NCI-H1694 treated with DMSO at 0.1 percent for 48 hours (cell line): ENCODE measurements at places on chromosomes 12 and 14.

GRCh38 chr12:132210223-132211055, 66.2 kb downstream of the NOC4L start:
- DNase-seq, result no peak

DNA sequence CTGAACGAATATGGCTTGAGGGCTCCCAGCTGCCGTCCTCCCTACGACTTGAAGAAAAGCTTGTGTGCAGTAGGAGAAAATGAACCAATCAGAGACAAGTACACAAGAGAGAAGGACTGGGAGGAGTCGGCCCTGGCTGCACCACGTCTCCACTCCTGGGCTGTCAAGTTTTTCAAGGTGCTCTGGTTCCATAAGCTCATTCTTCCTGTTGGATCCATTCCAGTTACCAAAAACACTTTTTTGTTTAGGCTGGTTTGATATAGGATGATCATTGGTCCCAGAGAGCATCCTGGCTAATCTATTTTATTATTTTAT, 2.8 kb upstream of the A2ML1 start:
- DNase-seq, result no peak

DNA sequence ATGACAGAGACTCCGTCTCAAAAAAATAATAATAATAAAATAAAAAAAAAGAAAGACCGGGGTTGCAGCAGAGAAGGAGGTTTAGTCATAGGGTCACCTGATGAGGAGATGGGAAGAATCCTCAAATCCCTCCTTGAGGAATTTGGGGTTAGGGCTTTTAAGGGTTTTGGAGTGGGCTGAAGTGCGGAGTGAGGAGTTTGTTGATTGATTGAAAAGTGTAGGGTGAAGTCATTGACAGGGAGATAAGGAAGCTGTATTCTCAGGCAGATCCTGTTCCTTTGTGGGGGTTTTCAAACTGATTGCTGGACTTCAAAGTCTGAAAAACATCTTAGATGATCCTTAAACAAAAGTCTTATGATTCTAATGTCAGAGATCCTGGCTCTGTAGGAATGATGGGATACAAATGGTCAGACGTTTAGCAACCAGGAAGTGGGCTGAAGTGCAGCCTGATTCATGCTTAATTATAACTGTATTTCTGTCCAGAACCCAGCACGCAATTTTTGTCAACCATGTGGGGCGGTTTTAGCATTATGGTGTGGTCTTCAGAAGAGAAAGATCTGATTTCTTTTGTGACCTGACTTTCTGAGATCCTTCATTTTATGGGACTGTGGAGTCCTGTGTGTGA, 16.0 kb downstream of the FNTB start:
- DNase-seq, result no peak

- DNase-seq, result no peak
Measured at GRCh38 chr14:100944052-100944451, 40.5 kb upstream of the RTL1 start.

GRCh38 chr14:37088356-37089215, 83.8 kb downstream of the SLC25A21 start:
- no peak for DNase-seq

DNA sequence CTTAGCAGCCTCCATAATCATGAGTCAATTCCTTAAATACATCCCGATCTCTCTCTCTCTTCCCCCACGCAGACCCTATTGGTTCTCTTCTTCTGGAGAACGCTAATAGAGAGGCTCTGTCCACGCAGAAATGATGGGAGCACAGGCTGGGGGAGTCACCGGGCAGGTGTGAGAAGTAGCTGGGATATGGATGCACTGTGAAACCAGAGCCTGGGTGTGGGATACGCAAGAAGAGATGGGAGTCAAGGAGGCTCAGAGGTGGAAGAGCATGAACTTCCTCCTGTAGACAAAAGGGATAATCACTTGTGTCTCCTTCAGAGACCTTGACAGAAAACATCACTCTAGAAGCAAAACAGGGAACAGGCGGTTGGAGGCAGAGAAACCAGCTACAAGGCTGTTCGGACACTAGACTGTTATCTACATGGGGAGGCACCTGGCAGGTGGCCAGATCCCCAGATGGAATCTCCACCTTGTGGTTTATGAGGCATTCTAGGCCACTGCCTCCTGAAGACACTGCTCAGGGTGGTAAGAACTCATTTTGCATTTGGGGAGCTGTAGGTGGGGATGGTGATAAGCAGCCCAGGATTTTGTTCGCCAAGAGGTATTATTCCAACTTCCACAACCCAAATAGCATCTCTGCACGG, 7.2 kb upstream of the SELPLG start:
- no peak for DNase-seq

DNA sequence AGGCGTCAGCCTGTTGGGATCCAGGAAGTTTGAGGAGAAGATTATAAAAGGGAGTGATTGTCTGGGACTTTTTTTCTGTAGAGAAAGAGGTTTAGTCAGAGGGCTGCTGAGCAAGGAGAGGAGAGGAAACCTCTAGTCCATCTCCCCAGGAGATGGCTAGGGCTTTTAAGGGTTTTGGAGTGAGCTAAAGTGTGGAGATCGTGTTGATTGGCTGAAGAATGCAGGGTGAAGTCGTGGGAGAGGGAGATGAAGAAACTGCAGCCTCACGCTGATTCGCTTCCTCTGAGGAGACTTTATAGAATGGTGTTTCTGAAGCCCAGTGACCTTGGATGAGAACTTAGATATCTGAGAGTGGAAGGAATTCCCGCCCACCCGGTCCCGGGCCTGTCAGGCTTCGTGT, 193.7 kb upstream of the PWP1 start:
- no peak for DNase-seq

DNA sequence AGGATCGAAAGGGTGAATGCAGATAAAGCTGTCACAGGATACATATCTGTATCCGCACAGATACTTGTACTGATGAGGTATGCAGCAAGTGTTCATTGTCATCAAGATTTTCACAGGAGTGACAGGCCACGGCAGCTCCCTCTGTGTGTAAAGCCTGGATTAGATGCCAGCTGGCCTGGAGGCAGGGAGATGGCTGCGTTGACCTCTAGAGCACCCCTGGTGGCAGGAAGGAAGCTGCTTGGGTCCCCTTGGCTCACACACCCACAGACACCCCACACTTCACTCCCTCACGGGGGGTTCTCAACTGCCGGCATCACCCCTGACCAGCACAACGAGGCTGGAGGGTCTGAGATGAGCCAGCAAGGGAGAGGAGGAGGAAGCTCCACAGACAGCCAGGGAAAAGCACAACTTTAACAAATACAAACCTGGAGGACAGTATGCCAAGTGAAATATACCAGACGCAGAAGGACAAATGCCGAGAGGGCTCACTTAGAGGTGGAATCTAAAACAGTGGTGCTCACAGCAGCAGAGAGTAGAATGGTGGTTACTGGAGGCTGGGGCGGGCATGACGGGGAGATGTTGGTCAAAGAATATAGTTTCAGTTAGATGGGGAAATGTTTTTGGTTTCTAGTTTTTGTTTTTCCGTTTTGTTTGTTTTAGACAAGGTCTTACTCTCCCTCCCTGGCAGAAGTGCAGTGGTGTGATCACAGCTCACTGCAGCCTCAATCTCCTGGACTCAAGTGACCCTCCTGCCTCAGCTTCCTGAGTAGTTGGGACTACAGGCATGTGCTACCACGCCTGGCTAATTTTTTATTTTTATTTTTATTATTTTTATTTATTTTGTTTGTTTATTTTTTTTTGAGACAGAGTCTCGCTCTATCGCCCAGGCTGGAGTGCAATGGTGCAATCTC, 45.7 kb downstream of the TEAD4 start:
- peak; percentile 27 for DNase-seq

DNA sequence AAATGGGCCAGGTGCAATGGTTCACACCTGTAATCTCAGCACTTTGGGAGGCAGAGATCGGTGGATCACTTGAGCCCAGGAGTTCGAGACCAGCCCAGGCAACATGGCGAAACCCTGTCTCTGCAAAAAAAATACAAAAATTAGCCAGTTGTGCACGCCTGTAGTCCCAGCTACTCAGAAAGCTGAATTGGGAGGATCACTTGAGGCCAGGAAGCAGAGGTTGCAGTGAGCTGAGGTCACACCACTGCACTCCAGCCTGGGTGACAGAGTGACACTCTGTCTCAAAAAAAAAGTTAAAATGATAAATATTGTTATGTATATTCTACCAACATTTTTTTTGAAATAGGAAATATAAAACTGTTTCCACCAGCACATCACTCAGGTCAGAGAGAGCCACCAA, 64.9 kb downstream of the NDUFA12 start:
- DNase-seq, result no peak

GRCh38 chr14:61742371-61742770, 19.8 kb upstream of the SNAPC1 start:
- DNase-seq, result no peak

DNA sequence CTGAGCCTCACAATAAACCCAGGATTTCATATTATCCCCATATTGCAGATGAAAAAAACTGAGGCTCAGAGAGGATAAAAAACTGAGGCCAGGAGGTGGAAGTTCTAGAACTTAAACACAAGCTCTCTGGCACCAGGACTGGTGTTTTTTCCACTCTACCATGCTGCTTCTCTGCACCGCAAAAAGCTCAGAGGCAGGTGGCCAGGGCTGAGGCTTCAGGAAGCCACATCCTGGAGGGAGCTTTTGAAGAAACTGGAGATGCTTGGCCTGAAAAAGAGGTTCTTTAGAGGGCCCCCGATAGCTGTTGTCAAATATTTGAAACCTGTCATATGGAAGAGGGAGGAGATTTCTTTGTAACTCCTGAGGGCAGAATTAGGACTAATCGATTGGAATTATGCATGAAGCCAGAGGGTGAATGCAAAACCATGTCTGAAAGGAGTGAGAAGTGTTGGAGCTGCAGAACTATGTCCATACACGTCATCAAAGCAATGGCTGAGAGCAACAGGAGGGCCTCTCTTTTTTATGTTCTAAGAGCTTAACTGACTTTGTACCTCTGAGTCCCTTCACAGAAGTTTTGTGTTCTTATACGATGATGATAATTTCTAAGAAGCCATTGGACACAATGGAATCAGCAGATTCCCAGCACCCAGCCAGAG, 448.6 kb downstream of the FUT8 start:
- no peak for DNase-seq

DNA sequence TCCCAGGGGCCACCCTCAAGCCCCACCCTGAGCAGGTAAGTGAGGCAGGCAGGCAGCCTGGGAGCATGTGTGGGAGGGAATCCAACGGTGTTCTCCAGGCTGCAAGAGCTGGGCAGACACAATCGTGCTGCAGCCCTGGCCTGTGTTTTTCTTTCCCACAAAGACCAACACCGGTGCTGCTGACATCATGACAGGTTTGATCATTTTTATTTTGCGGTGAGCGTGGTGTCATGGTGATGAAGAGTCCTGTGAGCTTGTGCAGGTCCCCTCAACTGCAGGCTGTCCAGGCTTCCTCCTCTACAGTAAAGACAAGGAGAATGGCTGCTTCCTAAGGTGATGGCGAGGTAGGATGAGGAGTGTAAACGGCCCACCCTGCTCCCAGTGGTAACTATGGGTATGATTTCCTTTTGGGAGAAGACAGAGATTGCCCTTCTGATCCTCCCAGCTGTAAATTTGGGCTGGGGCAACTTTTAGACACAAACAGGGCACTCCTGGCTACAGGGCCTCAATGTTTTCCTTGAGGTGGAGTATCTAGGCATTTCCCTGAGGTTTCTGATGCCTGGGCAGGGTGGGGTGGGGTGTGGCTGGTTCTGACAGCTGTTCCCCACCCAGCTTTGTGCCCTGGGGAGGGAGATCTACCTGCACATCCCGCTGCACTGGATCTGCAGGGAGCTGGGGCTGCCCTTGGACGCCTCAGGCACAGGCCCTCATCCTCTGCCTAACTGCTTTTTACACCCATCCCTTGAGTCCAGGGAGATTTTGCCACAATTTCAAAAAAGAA, 109.1 kb downstream of the VCPKMT start:
- no peak for DNase-seq

DNA sequence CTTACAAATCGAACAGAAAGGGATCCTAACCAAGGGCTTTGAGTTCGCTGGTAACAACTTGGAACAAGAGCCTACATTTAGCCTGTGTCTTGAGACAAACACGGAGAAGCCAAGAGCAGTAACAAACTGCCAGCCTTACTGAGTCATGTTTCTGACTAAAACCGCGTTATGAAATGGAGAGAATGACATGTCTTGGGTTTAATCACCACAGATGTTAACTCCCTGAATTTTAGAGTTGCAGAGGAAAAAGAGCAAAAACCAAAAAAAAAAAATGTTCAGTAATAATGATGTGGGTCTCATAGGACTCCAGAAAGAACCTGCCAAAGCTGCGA, 1.0 kb downstream of the BLTP3B start:
- DNase-seq, result peak; percentile 73

- no peak for DNase-seq
Measured at GRCh38 chr12:48004053-48004941, at the start of gene COL2A1. Gene COL2A1 (minus strand): TSS chr12:48004476. CDS start chr12:48004321, 155 bp downstream.

- DNase-seq, result no peak
Measured at GRCh38 chr12:65308006-65308405, 29.5 kb downstream of the MSRB3 start.

DNA sequence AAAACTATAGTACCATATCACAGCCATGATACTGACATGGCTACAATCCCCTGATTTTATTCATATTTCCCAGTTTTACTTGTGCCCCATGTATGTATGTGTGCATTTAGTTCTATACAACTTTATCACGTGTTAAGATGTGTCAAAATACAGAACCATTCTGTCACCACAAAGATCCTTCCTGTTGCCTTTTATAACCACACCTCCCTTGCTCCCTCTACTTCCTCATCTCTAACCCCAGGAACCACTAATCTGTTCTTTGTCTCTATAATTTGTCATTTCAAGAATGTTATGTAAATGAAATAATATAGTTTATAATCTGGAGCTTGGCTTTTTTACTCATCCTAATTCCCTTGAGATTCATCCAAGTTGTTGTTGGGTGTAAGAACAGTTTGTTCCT, 358.4 kb downstream of the DPF3 start:
- no peak for DNase-seq

DNA sequence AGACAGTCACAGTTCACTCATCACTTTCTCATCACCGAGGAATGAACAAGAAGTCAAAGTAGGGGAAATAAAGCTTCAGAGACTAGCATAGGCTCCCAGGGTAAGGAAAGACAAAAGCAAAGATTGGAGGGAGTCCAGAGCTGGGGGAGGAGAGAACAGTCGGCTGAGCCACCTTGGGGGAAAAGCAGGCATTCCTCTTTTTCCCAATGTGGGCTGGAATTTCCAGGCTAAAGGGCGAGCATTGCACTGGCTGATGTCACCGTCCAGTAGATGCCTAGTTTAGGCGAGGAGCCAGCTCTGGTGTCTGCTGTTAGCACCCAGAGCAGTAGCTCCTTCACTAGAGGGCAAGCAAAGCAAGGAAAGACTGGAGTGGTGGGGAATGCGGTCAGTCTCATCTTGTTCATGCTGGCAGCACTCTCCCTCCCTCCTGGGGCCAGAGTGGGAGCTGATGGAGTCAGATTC, 8.5 kb upstream of the KRT75 start:
- no peak for DNase-seq
